ENCODE measurements at places on chromosomes 11 and 22.
A peak's percentile ranks its signal among the peaks of the same experiment; 100 is the strongest.

- no peak for DNase-seq
Measured at GRCh38 chr11:128764424-128765095, 70.7 kb downstream of the FLI1 start.

DNA sequence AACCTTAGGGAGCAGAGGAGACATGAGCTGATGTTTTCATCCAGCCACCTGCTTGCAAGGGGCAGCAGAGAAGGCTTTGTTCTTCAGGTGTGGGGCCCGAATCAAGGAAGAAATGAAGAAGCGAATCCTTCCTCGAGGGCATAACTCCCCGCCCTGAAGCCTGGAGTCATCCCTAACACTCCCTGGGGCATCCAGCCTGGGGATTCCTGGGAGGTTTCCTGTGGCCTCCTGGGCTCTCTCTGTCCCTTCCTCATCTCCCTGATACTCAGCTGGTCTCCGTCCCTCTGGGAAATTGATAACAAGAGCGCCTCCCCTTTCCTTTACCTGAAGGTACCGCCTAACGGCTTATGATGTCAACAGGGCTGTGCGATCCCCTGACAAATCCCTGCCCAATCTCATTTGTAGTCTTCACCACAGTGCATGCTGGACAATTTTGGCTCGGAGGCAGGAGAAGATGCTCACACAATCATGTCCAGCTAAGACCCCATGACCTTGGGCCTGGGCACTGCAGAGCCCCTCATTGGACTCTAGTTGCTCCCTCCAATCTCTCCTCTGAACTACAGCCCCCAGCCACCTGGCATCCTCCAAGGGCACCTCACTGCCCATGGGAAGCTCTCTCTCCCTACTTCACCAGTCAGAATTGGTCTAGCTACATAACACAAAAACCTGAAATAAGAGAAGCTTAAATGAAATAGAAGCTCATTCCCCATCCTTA, 80.6 kb upstream of the RTL6 start:
- DNase-seq: no peak

GRCh38 chr22:37162221-37163095, 12.7 kb upstream of the IL2RB start:
- DNase-seq: no peak

- DNase-seq: peak; percentile 87
Measured at GRCh38 chr22:20205964-20206708, 55.3 kb upstream of the CCDC188 start.

- DNase-seq: no peak
Measured at GRCh38 chr22:32517921-32518320, 43.3 kb downstream of the FBXO7 start.

- DNase-seq: no peak
Measured at GRCh38 chr22:46117206-46118199, 32.8 kb upstream of the PPARA start.
